ENCODE measurements at places on chromosomes 12 and 14. TPM values are rescaled to one million over a fixed set of nuclear protein-coding genes. Genes with fewer than 3 reads are reported as not detected.
A peak's percentile ranks its signal among the peaks of the same experiment; 100 is the strongest.

GRCh38 chr12:3251067-3251466 lies 173.9 kb downstream of the TSPAN9 start:
- no peak for DNase-seq

IQSEC3 gene
- polyA plus RNA-seq = 2.7 TPM

ALDH1L2 gene
- polyA plus RNA-seq = 1.6 TPM

DNA sequence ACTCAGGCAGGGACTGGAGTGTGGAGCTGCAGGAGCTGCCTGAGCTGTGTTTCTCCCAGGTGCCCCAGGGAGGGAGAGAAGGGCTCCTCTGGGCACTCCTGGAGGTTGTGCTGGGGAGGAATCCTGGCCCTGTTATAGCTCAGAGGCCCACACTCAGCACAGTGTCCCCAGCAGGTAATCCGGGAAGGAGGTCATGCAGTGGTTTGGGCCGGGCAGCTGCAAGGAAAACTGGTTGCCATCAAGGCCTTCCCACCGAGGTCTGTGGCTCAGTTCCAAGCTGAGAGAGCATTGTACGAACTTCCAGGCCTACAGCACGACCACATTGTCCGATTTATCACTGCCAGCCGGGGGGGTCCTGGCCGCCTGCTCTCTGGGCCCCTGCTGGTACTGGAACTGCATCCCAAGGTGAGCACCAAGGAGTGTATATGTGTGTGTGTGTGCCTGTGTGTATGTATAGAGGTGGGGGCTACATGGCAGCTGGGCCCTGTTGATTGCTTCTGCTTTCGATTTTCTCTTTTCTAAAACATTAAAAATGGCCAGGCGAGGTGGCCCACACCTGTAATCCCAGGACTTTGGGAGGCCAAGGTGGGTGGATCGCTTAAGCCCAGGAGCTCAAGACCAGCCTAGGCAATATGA lies 2.0 kb downstream of the AMHR2 start:
- DNase-seq = peak; percentile 59

GRCh38 chr12:130976171-130976720 lies 22.5 kb downstream of the ADGRD1 start:
- no peak for DNase-seq

DNA sequence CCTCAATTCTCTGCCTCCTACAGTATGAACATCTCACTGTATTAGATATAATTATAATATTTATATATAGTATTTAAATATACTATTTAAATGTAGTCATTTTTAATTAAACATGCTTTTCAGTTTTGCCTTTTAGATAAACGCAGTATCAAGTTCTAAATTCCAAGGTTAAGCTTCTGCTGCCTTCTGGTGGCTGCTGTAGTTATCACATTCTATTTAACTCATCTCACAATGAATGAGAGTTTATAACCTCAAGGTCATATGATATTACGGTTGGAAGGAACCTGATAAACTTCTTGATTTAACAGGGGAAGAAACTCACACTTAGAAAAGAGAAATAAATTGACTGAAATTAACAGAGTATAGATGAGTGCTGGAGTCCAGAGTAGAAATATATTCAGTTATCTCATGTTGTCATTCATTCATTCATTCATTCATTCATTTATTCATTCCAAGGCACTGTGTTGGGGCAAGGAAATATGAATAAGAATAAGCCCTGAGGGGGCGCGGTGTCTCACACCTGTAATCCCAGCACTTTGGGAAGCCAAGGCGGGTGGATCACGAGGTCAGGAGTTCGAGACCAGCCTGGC lies 31.9 kb downstream of the GUCY2C start:
- DNase-seq = peak; percentile 54

GRCh38 chr12:118059341-118060191 lies 1.4 kb downstream of the WSB2 start:
- no peak for DNase-seq

- DNase-seq = no peak
These were observed 78.2 kb downstream of the IPO8 start for GRCh38 chr12:30617346-30618016.

OR4E2 gene
- not detected for polyA plus RNA-seq

GRCh38 chr14:23009483-23009938 lies 432 bp downstream of the C14orf93 start:
- DNase-seq = no peak

LRRC43 gene
- polyA plus RNA-seq = 2.0 TPM

DNA sequence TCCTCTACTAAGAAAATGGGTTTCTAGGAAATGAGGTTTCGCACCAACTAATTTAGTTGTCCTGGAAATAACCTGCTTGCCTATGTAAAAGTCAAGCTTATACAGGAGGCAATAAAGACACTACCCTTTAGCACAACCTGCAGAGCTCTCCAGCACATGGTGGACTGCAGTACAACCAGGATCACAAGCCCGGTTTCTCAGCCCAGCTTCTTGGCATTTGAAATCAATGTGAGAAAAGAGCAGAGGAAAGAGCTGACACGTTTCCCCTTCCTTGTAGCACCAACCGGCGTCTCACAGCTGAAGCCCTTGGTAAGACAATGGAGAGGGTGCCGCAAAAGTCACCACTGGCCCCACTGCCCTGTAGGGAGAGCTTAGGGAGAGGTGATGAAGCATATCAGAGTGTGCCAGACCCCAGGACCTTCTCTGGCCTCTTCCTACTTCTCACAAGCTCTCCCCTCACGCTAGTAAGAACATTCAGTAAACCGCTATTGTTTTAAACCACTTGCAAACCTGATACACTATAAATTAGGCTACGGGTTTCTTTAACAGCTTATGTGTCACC lies 8.6 kb downstream of the SPTLC2 start:
- no peak for DNase-seq

GRCh38 chr14:101736071-101736470 lies 25.4 kb upstream of the PPP2R5C start:
- no peak for DNase-seq

ACOT6 gene
- 0.04 TPM for polyA plus RNA-seq

TMEM132C gene
- polyA plus RNA-seq = 1.3 TPM

- no peak for DNase-seq
These were observed 78.5 kb downstream of the PTPN21 start for GRCh38 chr14:88476214-88476774.

DNA sequence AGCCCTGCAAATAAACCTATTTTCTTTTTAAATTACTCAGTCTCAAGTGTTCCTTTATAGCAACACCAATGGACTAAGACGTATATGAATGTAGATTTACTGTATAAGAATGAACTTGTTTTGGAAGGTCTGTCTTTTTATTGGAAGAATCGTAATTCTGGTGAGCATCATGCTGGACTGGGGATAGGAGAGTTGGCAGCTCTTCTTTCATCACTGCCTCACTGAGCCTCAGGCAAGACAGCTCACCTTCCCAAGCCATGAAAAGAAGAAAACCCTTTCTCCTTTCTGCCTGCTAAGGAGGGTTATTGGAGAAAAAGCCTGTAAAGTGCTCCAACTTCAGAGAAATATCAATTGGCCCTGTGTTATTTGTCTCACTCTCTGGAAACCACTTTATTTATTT lies 9.1 kb upstream of the RNF34 start:
- no peak for DNase-seq

GRCh38 chr14:99425272-99425681 lies 55.4 kb downstream of the SETD3 start:
- no peak for DNase-seq

PZP gene
- 0.24 TPM for polyA plus RNA-seq

GRCh38 chr12:118319627-118320026 lies 53.1 kb downstream of the TAOK3 start:
- DNase-seq = no peak

DNA sequence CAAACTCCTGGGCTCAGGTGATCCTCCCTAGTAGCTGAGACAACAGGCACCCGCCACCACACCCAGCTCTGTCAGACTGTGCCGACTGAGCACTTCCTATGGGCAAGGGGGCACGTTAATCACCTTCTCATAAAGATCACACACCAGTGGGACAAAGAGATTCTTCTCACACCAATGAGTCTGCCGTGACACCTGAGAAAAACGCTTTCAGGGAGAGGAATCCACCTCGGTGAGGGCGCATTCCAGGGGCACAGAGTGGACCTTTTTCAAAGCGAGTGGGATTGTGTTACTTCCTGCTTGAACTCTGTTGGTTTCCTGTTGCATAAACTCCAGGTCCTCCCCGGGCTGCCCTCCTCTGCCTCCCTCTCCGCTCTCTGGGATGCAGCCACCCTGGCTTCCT lies 17.5 kb upstream of the SCARB1 start:
- DNase-seq = no peak

GRCh38 chr12:46908236-46908935 lies 82.6 kb upstream of the SLC38A4 start:
- peak; percentile 27 for DNase-seq

DNA sequence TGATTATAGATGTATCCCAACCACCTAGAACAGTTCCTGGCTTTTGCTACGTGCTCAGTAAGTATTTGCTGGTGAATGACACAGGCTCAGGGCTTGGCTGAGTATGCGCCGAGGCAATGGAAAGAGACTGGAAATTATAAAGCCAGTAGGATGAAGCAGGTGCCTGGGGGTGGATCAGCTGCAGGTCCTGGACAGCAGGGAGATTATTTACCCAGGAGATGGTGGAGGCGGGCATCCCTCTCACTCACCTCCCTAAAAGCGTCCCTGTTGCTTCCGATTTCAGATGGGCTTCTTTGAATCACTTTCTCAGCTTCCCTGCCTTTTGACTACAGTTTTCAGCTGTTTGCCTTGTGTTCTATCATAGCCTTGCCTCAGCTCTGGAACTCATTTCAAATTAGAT lies 6.4 kb downstream of the SLC6A13 start:
- no peak for DNase-seq

- no peak for DNase-seq
These were observed 84.9 kb downstream of the SRGAP1 start for GRCh38 chr12:63929426-63929825.

DNA sequence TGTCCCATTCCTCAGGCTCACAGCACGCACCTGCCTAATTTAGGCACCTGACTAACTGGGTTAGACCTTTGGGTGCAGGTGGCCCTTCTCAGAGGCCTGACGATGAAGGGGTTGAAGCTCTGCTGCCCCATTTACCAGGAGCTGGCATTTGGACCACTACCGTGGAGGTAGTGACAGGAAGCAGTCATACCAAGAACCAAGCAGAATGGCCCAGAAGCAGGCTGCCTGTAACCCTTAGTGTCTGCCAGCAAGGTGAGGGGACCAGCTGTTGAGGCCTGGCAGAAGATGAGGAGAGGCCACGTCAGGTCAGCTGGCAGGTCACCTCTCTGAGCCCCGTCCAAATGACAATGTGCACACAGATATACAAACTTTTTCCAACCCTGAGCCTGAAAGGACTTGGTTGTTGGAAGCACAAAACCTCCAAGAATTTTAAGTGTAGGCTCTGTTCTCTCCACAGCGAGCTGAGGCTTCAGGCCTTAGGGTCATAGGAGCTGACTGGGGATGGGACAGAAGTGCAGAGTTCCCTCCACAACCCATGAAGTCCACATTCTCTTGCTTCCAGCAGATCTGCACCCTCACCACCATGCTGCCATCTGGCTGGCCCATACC lies 23.1 kb downstream of the VASH1 start:
- DNase-seq = no peak

- DNase-seq = no peak
These were observed 123.9 kb downstream of the PRMT8 start for GRCh38 chr12:3614806-3615466.

GRCh38 chr14:75977582-75977943 lies 4.2 kb downstream of the TGFB3 start:
- DNase-seq = no peak

DNA sequence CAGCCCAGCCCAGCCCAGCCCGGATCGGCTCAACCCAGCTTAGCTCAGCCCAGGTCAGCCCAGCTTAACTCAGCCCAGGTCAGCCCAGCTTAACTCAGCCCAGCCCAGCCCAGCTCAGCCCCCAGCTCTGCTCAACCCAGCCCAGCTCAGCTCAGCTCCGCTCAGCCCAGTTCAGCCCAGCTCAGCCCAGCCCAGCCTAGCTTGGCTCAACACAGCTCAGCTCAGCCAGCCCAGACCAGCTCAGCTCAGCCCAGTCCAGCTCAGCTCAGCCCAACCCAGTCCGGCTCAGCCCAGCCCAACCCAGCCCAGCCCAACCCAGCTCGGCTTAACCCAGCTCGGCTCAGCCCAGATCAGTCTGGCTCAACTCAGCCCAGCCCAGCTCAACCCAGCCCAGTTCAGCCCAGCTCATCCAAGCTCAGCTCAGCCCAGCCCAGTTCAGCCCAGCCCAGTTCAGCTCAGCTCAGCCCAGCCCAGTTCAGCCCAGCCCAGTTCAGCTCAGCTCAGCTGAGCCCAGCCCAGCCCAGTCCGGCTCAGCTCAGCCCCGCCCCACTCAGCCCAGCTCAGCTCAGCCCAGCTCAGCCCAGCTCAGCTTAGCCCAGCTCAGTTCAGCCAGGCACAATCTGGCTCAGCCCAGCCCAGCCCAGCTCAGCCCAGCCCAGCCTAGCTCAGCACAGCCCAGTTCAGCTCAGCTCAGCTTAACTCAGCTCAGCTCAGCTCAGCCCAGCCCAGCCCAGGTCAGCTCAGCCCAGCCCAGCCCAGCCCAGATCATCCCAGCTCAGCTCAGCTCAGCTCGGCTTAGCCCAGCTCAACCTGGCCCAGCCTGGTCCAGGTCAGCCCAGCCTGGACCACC lies 331.7 kb downstream of the TMEM121 start:
- no peak for DNase-seq

DNA sequence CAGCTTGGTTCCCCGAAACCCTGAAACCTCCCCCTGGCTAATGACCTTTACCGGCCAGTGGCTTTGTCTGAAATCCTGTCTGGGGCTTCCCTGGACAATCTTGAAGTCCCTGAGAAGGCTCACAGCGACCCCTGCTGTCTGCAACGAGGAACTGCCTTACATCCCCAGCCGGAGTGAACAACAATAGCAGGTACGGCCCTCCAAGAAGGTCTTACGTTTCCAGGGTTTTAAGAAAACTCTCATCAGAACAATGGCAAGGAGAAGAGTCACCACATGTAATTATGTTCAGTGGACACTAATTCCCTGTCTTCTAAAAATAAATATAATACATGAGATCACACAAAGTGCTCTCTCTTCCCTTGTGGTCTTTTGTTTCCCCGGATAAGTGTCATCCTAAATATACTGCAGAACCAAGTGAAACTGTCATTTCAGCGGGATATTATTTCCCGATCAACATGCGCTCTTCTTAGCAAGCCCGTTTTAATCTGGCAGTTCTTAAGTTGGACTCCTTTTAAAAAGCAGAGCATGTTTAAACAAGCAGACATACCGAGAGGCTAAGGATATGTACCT lies 53.3 kb downstream of the RBM19 start:
- peak; percentile 36 for DNase-seq

FOXG1 gene
- polyA plus RNA-seq = not detected

DNA sequence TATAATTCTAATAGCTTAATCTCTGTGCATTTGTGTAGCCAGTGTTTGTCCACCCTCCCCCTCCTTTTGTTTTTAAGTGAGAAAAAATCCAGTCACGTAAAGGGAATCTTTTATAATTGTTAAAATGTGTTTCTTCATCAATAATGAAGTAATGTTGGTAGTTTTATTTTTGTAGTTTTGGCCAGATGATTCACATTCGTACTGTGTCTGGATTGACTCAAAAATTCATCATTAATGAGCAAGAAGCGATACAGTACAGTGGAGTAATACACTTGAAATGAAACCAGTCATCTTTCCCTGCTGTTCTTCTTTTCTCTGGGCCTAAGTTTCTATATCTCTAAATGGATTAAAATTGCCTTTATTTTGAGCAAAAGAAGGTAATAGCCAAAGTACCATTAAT lies 86.5 kb downstream of the SRGAP1 start:
- no peak for DNase-seq

GRCh38 chr14:105541218-105541875 lies 15.0 kb downstream of the TMEM121 start:
- DNase-seq = no peak

FANCM gene
- 3.7 TPM for polyA plus RNA-seq

- no peak for DNase-seq
These were observed 29.5 kb upstream of the EVL start for GRCh38 chr14:100035700-100036099.

Data from large intestine (tissue), 12 donors.